NCI-H2029 treated with DMSO at 0.1 percent for 48 hours (cell line): ENCODE measurements at places on chromosomes 2 and 18.
A peak's percentile ranks its signal among the peaks of the same experiment; 100 is the strongest.

- DNase-seq: no peak
Observed at GRCh38 chr2:221458578-221458977, 113.5 kb downstream of the EPHA4 start.

- DNase-seq: peak; percentile 24
Observed at GRCh38 chr2:12931186-12931844, 214.6 kb downstream of the TRIB2 start.

DNA sequence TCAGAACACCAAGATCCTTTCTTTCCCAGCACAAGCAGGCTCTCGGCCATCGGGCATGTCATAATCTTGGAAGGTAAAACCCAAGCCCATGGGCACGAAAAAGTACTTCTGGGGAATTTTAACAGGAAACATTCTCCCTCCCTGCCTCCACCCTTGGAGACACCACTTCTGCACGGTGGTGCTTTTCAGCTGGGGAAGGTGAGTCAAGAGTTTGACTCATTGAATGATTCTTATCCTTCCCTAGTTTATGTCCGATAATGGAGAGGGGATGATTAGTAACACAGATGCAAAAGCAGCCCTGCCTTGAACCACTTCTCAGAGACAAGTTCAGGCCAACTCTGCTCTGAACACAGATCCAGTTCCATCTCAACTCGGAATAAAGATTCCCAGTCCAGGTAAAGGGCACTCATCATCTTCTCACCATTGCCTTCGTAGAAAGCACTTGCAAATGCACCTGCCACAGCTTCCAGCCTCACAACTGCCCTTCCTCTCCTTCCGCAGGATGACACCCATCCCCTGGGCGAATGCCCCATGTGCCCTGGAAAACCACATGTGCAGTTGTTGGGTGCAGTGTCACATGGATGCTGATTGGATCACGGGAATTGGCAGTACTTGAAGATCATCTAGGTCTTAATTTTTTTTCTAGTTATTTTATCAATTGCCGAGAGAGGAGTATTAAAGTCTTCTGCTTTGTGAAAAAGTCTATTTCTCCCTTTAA, 136.2 kb downstream of the PXDN start:
- no peak for DNase-seq

GRCh38 chr18:9716780-9717563, 8.9 kb downstream of the RAB31 start:
- DNase-seq: no peak

GRCh38 chr2:239903210-239903609, 121.9 kb downstream of the NDUFA10 start:
- DNase-seq: no peak
